ENCODE measurements at places on chromosomes 7 and 10. TPM values are rescaled to one million over a fixed set of nuclear protein-coding genes. Genes with fewer than 3 reads are reported as not detected.

The CACNB2 gene
- polyA plus RNA-seq = not detected

The NEURL1 gene
- polyA plus RNA-seq = 3.3 TPM

The VWDE gene
- not detected for polyA plus RNA-seq

The UNCX gene
- polyA plus RNA-seq = not detected

The GJD4 gene
- 0.09 TPM for polyA plus RNA-seq

The GRM3 gene
- not detected for polyA plus RNA-seq

The VAX1 gene
- not detected for polyA plus RNA-seq

The FAM25A gene
- not detected for polyA plus RNA-seq

The CPA2 gene
- not detected for polyA plus RNA-seq

The PON3 gene
- polyA plus RNA-seq = not detected

The HECW1 gene
- polyA plus RNA-seq = not detected

The HACD1 gene
- 0.86 TPM for polyA plus RNA-seq

The NUTM2E gene
- polyA plus RNA-seq = not detected

The GRID1 gene
- polyA plus RNA-seq = not detected

The PRKG1 gene
- not detected for polyA plus RNA-seq

The MYH16 gene
- polyA plus RNA-seq = not detected

The CACNA2D1 gene
- not detected for polyA plus RNA-seq

The FAM25C gene
- polyA plus RNA-seq = not detected

The IFIT1B gene
- not detected for polyA plus RNA-seq

The ASIC3 gene
- 2.0 TPM for polyA plus RNA-seq

The TACC2 gene
- not detected for polyA plus RNA-seq

The GIMAP6 gene
- 57.0 TPM for polyA plus RNA-seq

The FOXI2 gene
- polyA plus RNA-seq = not detected
